ENCODE measurements at places on chromosomes 6 and 20.

DNA sequence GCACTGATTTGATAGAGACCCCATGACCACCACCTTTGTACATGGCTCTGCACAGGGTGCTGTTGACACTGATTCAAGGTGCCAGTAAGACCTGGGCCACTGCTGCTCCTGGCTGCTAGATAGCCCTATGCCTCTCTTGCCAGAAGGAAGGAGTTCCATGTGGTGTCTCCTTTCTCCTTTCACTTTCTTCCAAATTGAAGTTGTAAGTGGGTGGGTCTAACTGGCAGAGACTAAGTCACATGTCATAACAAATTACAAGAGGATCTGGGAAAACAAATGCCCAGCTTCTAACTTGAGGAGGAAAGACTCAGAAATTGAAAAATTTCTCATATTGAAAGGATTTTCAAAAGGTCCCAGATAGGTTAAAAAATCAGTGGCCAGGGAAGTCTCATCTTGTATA, 116.8 kb downstream of the TFAP2B start:
- no peak for DNase-seq

- DNase-seq: no peak
Observed at GRCh38 chr6:136658711-136659110, 108.5 kb upstream of the MAP7 start.

DNA sequence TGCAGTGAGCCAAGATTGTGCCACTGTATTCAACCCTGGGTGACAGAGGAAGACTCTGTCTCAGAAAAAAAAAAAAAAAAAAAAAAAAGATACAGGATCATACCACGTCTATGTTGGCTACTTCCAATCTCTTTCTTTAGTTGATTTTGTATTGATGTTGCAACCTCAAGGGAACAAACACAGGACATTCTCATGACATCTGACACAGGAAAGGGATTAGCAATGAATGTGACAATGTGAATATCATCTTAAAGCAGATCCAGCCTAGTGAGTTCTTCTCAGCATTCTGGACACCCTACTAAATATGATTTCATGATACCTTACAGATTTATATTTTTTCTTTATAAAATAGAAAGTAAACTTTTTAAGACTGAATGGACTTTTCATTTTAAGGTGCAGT, 580.3 kb downstream of the PRKN start:
- DNase-seq: no peak

DNA sequence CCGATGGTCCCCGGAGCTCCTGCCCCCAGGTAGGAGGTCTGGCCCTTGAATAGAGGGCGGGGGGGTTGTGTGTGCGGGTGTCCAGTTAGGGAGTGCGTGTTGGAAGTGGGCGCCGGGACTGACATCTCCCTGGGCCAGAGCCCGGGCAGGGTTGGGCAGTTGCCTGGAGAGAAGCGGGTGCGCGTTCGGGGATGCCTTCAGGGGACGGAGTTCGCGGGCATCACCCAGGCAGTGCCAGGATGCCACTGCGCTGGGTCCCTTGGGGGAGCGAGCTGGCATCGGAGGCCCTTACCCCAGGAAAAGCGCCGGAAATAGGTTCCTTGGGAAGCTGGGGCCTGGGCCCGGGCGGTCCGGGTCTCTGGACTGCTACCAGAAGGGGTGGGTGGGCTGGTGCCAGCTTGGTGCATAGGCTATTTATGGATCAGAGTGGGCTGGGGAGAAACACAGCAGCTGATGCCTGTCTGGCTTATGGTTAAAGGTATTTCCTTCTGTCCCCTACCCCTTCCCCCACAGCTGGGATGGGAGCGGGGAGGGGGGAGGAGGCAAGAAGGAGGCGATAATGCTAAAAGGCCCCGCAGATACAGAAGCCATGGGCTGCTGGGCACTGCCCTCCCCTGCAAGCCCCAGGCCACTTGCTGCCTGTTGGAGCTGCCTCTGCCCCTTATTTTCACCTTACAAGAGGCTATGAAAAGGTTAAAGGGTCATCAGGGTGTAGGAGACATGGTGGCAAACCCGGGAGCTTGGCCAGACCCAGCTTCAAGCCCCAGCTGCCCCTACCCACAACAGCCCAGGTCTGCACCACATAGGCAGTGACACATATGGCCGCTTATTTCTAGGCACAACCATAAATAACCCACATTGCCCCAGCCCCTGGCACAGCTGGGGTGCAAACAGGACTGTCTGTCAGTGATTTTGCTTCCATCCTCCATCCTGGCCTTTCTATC, 638 bp downstream of the PACSIN1 start:
- no peak for DNase-seq

DNA sequence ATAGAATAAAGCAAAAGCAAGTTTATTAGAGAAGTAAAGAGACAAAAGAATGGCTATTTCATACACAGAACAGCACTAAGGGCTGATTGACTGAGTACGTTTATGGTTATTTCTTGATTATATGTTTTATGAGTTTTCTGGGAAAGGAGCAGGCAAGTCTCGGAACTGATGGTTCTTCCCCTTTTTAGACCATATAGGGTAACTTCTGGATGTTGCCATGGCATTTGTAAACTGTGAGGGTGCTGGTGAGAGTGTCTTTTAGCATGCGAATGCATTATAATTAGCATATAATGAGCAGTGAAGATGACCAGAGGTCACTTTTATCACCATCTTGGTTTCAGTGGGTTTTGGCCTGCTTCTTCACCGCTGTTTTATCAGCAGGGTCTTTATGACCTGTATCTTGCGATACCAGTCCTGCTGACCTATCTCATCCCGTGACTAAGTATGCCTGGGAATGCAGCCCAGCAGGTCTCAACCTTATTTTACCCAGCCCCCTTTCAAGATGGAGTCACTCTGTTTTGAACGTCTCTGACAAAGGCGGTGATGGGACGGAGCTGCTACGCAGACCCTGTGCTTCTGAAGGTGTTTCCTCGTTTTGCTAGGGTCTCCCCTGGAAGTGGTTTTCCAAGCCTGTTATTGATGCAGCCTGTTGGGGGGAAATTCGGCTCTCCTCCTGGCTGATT, 45.4 kb upstream of the BMP6 start:
- no peak for DNase-seq

DNA sequence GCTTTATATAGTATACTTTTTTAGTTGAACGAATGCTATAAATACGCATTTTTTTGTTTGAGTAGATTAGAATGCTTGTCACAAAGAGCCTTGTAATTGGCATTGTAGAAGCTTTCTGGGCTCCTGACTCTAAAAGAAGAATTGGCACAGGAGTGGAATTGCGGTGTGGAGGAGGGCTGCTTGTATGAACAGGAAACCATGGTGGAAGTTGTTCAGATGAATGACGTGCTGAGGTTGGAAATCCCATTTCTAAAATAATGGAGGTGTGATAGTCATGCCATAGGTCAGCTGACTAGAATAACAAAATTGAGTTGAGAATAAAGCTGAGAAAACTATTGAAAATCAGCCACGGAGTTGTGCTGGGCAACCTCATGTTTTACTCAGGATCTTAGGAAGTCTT, 174.9 kb downstream of the QKI start:
- DNase-seq: no peak

DNA sequence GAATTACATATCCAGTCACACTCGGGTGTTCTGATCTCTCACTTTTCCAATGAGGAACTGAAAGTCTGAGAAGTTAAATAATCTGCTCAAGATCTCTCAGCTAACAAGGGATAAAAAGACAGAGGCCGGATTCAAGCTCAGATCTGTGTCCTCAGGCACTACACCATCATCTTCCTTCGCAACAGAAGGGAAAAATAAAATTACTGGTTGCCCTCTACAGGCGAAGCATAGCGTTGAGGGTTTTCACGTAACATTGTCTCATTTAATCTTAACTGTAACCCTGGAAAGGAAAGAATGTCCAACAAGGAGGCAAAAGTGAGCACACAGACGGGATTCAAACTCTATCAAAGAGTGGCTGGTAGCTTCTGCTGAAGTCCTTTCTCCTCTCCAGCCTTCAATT, 67.8 kb upstream of the ANKEF1 start:
- DNase-seq: peak; percentile 9

GRCh38 chr20:45779011-45779915, 12.4 kb downstream of the WFDC3 start:
- DNase-seq: peak; percentile 83

- no peak for DNase-seq
Observed at GRCh38 chr20:46523696-46524328, 10.5 kb upstream of the ZNF334 start.

GRCh38 chr6:167791091-167791779, 35.5 kb upstream of the AFDN start:
- no peak for DNase-seq

DNA sequence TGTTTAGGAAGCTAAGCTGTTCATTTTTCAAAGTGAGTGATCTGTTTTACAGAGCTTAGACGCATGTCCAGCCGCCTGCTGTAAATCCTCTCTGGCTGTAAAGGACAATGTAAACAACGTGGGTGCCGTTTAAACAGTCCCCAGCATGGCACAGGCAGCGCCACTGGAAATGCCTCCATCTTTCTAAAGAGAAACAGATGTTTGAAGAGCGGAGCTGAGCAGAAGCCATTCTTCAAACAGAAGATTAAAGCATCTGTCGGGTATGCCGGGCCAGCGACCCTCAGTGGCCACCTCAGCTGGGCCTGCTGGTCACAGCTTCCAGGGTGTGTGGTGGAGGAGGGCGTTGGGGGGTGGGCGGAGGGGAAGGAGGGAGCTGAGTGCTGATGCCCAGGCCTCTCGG, 138.6 kb downstream of the ERMARD start:
- DNase-seq: no peak

- DNase-seq: no peak
Observed at GRCh38 chr6:26033941-26034354, 53.3 kb upstream of the HFE start.

GRCh38 chr6:166305562-166306117, 2.6 kb downstream of the PRR18 start:
- no peak for DNase-seq

GRCh38 chr6:163354761-163355425, 59.6 kb upstream of the QKI start:
- DNase-seq: no peak

DNA sequence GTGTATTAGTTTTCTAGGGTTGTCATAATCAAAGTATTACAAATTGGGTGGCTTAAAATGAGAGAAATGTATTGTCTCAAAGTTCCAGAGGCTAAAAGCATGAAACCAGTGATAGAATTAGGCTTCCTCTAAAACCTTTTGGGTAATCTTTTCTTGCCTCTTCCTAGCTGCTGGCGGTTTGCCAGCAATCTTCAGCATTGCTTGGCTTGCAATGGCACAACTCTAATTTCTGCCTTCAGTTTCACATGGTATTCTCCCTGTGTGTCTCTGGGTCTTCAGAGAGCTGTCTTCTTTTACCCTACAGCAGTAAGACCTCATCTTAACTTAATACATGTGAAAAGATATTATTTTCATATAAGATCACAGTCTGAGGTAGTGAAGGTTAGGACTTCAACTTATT, 479.1 kb upstream of the GJE1 start:
- no peak for DNase-seq

DNA sequence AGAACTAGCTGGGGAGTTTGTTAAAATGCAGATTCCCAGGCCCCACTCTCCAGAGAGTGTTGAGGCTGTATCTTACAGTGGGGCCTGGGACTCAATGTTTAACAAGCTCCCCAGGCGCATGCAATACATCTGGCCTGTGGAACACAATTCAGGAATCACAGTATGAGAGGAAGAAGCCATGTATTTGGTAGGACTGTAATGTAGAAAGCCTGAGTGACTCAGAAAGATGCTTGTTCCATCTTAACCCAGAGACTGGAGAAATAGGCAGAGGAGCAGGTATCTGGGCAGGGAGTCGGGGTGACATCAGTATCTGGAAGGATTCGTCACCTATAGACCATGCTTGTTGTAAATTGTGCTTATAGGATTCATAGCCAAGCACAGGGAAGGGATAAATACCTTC, 90.5 kb downstream of the UNC5CL start:
- DNase-seq: no peak

- DNase-seq: peak; percentile 70
Observed at GRCh38 chr6:5996714-5997419, 9.9 kb downstream of the NRN1 start.

- DNase-seq: no peak
Observed at GRCh38 chr20:49476016-49476355, 6.5 kb downstream of the KCNB1 start.

GRCh38 chr6:63452125-63452524, 120.2 kb upstream of the LOC128125822 start:
- no peak for DNase-seq

GRCh38 chr6:39195792-39196385, 33.4 kb downstream of the KCNK5 start:
- DNase-seq: no peak

GRCh38 chr20:55649254-55649653, 356.1 kb downstream of the CBLN4 start:
- no peak for DNase-seq

GRCh38 chr6:170438861-170439260, 114.2 kb downstream of the PSMB1 start:
- DNase-seq: no peak

DNA sequence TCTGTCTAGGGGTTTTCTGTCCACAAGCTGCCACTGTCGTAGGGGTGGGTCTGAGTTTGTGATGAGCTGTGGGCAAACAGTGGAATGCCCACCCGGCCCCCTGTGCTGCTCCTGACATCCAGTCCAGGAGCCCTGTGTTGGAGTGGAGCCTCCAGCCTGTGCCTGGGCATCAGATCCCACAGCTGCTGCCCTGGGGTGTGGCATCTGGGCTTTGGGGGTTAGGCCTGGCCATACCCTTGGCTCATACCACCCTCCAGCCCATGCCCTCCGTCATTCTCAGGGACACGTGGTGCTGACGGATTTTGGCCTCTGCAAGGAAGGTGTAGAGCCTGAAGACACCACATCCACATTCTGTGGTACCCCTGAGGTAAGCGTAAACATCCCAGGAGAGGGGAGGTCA, 12.9 kb downstream of the SGK2 start:
- DNase-seq: no peak

- no peak for DNase-seq
Observed at GRCh38 chr6:128443553-128443952, 76.8 kb downstream of the PTPRK start.

GRCh38 chr6:15324427-15324985, 78.6 kb downstream of the JARID2 start:
- no peak for DNase-seq

GRCh38 chr6:146651482-146651863, 52.7 kb downstream of the ADGB start:
- no peak for DNase-seq

GRCh38 chr6:47043286-47043685, 1.2 kb upstream of the ADGRF1 start:
- no peak for DNase-seq

DNA sequence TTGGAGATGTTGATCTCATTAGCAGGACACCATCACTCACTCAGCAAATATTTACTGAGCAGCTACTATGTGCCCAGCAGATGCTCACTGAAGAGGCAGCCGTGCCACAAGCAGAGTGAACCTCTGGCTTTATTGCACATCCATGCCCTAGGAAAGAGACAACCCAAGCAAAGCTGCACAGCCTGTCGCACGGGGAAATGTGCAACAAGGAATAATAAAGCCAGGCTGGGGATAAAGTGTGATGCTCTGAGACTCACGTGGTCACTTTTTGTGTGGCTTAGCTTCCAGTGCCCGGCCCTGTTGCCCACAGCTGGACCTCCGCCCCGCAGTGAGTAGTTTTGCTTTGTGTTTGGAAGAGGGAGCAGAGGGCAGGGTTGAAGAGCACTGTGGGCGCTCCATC, 130.4 kb upstream of the CDH4 start:
- no peak for DNase-seq
